Hematopoietic multipotent progenitor cell treated with erythropoietin and hydrocortisone succinate and interleukin-3 and kit ligand, for 6 days (in vitro differentiated cells): ENCODE measurements at places on chromosomes 1 and 21.

- DNase-seq, result no peak
Observed at GRCh38 chr1:100643471-100644196, 75.9 kb upstream of the VCAM1 start.

DNA sequence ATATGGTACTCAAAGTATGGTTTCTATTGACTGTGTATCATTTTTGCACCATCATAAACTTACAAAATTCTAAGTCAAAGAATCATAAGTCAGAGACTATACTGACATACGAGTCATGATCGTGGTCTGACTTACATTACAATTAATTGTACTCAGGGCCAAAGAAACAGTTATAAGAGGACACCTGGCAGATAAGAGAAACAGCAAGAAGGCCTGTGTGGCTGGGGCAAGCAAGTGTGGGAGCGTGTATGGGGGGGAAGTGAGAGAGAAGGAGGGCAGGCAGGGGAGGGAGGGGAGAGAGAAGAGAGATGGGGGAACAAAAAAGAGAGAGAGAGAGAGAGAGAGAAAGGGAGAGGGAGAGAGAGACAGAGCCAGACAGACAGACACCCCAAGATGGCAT lies 70.9 kb downstream of the RERE start:
- peak; percentile 35 for DNase-seq

- no peak for DNase-seq
Observed at GRCh38 chr1:153233448-153233847, 16.1 kb downstream of the PRR9 start.

DNA sequence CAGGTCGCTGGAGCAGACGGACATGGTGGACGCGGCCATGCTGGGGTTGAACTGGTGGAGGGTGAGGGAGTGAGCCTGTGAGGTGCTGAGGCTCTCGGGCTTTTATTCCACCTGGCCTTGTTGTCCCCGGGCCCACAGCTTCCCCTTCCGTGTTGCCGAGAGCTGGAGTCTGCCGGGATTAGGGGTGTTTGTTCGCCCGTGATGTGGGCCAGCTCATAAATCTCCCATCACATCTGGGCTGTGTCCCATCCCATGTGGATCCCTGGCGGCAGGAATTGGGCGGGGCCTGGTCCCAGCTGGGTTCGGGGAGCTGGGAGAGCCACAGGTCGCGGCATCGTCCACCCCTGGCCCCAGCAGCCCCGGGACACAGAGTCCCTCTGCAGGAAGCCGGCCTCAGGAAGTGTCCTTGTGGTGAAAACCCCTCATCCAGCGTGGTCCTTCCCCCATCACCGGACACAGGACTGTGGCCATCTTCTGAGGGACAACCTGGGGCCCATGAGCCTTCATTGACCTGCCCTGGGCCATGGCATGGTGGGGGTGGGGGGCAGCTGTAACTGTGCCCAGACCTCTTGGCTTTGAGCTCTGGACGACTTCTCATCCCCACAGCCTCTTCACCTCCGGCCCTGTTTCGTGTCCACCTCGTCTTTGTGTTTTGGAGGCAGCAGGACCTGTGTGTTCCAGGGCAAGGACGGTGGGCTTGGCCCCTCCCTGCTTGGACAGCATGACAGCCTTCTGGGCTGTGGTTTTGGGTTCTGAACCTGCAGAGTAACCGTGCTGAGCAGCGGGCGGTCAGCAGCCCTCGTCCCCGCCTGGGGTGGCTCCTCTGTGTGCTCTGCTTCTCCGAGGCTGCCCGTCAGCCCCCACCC lies at the start of gene KRTAP10-6:
Gene KRTAP10-6, minus strand, starts transcription at position 60 of the 866 bp plus-strand sequence. Its CDS starts 21 bp downstream, at position 39.
- no peak for DNase-seq

- DNase-seq, result no peak
Observed at GRCh38 chr1:178643831-178644230, 81.2 kb upstream of the RALGPS2 start.

DNA sequence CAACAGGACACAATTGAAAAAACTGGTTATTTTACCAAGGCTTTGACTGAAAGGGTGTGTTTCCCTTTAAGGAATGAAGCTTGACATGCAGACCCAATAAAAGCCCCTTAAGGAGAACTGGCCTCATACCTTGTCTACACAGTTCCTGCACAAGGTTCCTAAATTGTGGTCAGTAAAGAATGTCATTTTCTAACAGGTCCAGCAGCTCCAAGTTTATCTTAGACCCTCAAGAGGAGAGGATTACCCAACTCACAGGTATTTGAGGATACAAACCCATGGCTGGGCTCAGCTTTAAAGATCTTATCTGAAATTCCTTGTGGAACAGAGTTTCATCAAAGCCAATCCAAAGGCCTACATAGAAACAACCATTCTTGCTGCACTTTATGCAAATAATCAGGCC lies 31.4 kb upstream of the CBR3 start:
- no peak for DNase-seq

DNA sequence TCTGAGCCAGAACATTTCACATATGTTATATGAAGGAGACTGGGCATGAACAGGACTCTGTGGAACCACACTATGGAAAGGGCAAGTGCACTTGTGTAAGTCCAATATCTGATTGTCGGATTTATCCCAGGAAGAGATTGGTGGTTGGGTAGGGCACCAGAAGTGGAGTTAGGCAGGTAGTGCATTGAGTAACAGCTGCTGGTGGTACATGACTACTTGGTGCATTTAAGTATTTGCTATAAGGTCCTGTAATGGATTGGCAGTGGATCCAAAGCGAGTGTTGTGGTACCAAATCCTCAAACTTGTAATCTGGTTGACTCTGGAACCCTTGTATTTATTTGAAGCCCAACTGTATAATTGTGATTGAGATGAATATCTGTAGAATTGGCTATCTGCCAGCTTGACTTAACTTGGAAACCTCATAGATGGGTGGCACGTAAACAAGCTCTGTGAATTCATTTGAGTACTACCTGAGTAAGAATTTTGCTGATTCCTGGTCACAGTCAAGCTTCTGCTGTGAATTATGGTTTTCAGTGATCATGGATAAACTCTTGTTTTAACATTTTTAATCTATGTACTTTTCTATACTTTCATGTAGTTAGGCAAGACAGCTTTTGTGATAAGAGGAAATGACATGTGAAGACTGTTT lies 21.1 kb downstream of the UBAP2L start:
- DNase-seq, result peak; percentile 65

DNA sequence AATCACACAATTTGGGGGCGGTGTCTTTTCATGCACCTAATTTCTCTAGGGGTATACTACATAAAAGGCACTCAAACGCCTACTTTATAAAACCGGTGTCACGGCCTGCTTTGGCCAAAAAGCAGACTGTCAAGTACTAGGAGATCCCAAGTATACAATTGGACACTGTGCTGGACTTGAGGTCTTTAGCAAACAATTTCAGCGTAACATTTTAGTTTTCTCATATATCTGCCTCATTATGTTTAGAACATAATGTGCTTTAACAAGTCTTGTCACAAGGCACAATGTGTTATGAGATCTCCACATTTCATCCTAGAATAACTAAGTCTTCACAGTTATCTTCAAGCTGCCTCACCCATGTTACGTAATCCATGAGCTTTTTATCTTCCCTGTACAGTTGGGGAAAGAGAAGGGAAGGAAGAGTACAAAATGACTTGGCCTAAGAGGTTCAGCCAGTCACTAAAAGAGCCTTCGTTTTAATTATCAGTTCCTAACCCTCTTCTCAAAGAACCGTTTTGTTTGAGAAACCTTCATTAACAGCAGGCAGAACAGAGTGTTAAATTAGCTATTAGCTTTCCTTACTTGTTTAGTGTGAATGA lies 1.7 kb downstream of the SSX2IP start:
- DNase-seq, result peak; percentile 94

DNA sequence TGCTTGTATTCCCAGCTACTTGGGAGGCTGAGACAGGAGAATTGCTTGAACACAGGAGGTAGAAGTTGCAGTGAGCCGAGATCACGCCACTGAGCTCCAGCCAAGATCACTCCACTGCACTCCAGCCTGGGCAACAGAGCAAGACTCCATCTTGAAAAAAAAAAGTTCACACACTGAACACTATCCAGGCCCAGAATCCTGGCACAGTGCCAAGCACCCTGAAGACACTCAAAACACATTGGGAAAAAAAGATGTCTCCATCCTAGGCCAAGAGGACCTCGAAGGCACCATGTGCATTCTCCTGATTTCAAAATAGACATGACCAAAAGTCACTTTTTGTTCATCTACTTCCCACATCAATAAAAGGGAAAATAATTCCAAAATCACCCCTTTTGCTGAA lies 38.7 kb downstream of the SLC9A1 start:
- peak; percentile 78 for DNase-seq

DNA sequence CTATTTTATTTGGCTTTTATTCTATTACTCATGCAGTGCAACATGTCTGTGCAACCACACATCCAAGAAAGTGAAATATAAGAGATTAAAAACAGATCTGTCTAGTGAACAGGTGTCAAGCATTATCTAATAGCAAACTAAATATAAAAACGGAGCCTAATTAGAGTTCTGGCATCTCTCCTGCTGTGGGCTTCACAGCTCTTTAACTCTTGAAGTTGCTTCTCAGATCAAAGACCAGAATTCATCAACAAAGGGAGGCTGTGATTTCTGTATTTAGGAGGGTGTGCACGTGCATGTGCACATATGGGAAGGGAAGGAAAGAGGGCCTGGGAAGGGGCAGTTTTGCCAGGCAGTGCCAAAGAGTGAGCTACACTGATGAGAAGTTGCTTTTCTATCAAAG lies 81.0 kb downstream of the MIS18A start:
- DNase-seq, result no peak

GRCh38 chr1:39178541-39179431 lies 25.7 kb upstream of the MACF1 start:
- DNase-seq, result no peak

DNA sequence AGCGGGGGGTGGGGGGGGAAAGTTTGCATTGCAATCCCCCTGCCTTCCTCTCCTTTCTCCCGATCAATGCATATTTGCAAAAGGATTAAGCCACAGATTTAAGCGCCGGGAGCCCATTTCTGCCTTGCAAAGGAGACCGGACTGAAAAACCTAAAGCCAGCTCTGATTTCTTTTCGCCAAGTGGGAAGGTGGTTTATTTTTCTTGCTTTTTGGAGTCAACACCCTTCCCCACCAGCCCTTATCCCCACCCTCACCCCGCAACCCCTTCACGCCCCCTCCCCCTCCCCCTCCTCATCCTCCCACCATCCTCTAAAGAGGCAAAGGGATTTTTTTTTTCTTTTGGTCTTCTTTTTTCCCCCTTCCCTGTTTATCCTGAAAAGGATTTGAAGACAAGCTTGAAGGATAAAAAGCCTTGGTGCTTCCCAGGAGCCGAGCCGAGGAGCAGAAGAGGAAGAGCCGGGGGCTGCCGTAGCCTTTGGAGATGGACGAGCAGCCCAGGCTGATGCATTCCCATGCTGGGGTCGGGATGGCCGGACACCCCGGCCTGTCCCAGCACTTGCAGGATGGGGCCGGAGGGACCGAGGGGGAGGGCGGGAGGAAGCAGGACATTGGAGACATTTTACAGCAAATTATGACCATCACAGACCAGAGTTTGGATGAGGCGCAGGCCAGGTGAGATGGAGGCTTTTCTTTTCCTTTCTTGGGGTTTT lies 513 bp downstream of the PBX1 start:
- peak; percentile 9 for DNase-seq

GRCh38 chr1:184513421-184513820 lies 126.6 kb downstream of the C1orf21 start:
- DNase-seq, result no peak

GRCh38 chr1:177302357-177303044 lies 131.7 kb downstream of the BRINP2 start:
- no peak for DNase-seq

DNA sequence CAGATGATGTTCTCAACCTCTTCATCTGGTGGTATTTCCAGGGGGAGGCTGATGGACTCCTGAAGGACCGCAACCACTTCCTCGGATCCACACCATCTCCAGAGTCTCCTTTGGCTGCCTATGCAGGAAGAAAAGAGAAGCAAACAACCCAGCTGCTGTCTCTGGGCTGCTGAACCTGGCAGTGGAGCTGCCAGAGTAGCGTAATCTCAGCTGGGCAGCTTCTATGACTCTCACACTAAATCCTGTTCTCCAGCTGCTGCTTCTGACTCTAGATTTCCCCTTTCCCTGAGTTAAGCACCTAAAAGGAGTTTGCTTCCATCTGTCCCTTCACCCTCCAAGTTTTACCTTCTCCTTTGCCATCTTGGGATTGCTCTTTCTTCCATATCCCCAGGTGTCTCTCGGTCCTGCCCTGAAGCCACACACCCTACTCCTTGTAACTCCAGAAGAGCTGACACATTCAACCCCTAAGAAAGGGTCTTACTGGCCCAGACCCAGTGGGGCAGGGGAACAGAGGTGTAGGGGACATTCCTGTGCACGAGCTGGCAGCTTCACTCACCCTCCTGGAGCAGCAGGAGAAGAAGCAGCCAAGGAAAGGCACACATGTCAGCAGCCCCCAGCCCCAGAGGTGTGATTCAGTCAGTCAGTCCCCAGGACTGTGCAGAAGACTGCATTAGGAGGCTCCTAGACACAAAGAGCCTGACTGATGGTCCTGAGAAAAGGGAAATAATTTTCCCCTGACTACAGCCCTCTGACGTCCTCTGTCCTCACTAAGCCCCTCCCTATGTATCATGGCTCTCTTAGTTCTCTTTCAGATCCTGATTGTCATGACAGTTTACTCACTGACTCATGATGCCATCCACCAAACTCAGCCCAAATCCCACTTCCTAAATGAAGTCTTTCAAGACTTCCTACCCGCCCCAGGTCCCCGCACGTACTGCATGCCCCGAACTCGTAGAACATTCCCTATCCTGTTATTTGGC lies at the start of gene SLAMF9:
Gene SLAMF9, minus strand, starts transcription at position 702 of the 980 bp plus-strand sequence. Its CDS starts 100 bp downstream, at position 602.
- peak; percentile 41 for DNase-seq

GRCh38 chr1:201578008-201578888 lies 39.3 kb downstream of the NAV1 start:
- peak; percentile 85 for DNase-seq

DNA sequence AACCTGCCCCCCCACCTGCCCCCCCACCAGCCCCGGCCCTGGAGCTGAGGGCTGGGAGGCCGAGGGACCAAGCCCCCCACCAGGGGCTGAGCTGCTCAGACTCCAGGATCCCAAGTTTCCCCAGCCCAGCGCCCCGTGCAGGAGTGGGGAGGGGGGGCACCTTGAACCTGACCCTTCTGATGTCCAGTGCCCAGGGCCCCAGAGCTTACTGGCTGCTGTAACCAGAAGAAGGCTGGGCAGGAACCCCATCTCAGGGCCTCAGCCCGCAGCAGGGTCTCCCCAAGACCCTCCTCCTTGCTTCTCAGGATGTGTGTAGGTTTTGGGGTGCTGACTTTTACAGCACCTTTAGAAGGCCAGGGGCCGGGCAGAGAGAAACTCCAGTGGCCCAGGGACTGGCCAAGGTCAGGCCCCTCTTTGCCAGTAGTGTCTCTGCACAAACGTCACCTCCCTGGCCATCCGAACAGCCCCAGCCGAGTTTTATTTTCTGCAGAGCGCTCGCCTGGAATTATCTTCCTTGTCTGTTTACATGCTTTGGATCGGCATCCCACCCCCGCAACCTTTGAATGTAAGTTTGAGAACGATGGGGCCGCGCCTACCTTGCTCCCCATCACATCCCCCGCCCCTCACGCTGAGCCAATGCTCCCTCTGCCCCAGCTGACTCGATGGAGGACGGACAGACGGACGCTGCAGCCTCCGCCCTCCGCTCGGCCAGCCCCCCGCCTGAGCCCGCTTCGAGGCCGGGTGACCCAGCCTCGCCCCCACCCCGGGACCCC lies 70.1 kb upstream of the CASZ1 start:
- DNase-seq, result no peak
